ENCODE measurements at places on chromosomes 13 and 19.

GRCh38 chr19:39032063-39032918 lies at the start of gene FBXO27:
TSS of gene FBXO27 (minus strand) at chr19:39032549. CDS start at chr19:39032227, 322 bp downstream.
- DNase-seq: no peak

DNA sequence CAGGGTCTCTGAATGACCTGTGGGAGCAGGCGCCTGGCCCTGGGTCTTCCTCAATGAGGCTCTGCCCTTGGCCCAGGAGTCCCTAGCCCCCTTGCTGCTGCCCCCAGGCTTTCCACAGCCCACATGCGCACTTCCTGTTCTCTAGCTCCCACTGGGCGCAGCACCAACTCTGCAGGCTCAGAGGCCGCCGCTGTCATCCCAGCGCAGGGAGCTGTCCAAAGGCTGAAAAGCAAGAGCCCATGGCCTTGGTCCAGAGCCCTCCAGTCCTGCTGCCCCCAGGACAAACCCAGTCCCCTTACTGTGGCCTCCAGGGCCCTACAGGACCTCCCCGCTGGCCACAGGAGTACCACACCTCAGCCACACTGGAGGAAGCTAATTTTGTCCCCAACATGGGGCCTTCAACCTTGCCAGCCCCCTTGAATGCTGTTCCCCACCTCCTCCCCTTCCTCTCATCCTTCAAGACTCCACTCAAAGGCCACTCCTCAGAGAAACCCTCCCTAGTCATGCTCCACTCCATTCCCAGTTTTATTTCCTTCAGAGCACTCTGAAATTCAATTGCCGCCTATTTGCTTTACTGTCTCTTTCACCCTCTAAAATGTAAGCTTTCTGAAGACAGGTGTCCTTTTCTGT lies 8.0 kb upstream of the POU2F2 start:
- DNase-seq: no peak

DNA sequence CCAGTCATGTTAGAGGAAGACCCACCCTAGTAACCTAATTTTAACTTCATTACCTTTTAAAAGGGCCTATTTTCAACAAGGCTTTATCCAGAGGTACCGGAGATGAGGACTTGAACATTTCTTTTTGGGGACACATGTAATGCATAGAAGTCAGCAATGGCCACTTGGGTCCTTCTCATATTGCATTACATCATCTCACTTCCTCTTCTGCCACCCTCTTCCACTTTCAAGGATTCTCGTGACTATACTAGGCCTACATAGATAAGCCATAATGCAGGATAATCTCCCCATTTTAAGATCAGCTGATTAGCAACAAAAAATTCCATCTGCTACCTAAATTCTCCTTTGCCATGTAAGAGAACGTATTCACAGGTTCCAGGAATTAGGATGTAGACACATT lies 557.2 kb downstream of the KCTD12 start:
- DNase-seq: no peak

- no peak for DNase-seq
Observed at GRCh38 chr19:49189259-49189658, 31.7 kb downstream of the TRPM4 start.

All from stimulated activated CD8-positive, alpha-beta memory T cell treated with anti-CD3 and anti-CD28 coated beads, Interleukin-4, amount 100 ng/mL, for 1 hour (primary cell).